ENCODE measurements at places on chromosomes 6 and 20.

DNA sequence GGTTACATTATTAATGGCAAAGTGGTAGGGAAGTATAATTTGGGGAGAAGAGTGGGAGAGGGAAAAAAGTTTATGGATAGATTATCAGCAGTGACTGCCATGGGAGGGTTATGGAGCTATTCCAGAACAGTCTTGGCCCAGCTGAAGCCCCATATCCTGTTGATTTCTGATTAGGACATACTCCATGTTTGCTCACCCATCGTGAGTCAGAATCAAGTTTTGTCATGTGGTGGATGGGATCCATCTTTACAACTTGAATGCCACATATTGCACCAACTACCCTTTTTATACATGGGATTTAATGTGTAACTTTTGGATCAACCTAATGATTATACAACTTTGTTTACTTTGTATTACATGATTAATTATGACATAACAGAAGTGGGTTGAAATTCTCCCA lies 217.0 kb downstream of the HAO1 start:
- DNase-seq, result no peak

- no peak for DNase-seq
Measured at GRCh38 chr6:73803562-73804241, 107.7 kb downstream of the CD109 start.

DNA sequence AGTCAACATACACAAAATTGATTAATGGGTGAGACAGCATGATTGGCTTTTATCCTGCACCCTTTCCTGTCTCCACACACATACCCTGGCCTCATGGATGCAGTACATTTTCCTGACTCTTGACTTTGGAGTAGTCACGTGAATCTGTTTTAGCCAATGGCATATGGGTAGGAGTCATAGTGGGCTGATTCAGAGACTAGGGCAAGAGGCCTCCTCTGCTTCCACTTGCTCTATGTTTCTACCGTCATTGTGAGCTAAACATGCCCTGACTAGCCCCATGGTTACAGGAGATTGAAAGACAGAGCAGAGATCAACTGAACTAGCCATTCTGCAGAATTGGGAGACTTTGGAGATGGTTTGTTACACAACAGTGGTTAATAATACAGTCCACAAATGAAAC lies 850.0 kb downstream of the DHX35 start:
- no peak for DNase-seq

DNA sequence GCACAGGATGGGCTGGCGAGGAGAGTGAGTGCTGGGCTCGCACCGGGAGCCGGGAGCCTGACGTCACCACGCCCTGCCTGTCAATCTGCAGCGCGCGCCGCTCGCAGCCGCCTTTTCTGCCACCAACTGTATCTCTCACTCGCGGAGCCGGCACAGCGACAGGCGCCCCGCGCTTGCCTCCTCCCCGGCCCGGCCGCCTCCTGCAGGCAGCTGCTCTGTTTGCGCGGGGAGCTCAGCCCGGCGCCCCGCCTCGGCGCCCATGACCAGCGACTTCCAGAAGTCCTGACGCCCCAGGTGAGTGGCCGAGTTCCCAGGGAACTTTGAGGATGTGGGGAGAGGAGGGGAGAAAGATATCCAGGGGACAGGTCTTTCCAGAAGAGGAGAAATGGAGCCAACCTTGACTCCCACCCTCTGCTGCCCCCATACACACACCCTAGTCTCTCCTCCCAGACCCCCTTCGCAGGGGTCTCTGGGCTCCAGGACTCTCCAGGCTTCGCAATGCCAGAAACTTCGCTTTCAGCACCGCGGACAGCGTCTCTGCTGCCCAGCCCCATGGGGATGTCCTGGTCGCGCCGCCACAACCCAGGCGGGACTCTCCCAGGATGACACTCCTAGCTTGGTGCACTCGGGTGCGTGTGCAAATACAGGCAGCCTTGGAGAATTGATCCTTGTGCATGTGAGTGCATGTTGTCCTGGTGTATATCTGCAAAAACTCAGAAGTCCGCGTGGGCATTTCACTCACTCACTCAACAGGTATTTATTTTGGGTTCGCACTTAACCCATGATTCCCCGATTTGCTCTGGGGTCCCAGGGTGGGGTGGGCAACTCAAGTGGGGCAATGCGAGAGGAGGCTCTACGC lies at the start of gene GPR6:
Gene GPR6 (plus strand): TSS at position 138 of the 859 bp plus-strand sequence. CDS start 802 bp downstream, outside the sequence.
- peak; percentile 5 for DNase-seq

DNA sequence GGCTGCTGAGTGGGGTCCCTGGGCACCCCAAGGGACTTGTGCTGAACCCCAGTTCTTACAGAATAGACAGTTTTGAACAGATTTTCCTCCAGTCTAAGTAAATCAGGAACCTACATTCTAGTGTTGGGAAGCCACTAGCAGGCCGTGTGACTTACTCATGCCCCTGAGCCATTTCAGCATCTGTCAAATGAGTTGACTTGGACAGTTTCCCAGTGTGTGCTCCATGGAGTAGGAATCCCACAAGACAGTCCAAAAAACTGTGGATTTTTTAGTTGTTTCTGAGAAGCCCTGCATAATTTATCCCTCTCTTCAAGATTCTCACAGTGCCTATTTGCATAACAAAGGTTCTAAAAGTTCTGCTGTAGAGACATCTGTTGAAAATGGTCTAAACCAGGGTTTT lies 2.1 kb downstream of the GABRR2 start:
- no peak for DNase-seq

DNA sequence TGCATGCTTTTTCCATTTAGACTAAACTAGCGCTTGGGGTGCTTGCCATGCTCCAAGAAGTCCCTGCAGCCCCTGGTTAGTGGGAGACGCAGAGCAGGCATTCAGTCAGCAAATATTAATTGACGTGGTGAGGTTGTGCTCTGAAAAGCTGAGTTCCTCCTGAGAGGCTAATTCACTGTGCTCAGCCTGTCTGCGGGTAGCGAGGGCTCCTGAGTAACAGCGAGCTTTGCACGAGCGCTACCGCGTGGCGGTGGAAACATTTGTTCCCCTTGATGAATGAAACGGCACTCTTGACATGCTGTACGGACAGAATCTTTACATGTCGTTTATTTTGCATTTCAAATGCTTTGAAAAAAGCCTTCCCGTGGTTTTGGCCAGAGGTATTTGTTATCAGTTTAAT lies 170.6 kb upstream of the AGPAT4 start:
- DNase-seq, result no peak

GRCh38 chr20:35561268-35561667 lies 19.4 kb downstream of the ERGIC3 start:
- DNase-seq, result no peak

- no peak for DNase-seq
Measured at GRCh38 chr6:109222848-109223247, 127.5 kb downstream of the CEP57L1 start.

DNA sequence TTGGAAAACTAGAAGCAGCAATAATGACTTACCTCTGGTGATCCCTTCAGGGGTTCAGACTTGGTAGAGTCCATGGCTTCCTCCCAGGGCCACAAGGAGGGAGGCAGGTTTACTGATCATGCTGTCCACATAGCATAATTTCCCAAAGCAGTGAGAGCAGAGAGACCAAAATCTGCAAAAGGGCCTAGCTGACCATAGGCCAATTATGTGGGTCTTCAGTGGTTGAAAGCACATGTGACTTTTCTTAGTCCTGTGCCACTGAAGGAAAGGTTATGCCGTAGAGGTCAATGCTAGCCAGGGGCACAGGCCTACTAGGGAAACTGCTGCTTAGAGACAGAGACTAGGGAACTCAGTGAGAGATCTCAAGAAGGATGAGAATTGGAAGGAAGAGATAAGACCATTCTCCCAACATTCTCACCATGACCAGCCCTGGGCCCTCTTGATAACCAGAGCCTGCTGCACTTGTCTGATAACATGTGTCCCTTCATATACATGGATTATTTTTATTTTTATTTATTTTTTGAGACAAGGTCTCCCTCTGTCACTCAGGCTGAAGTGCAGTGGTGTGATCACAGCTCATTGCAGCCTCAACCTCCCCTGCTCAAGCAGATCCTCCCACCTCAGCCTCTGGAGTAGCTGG lies 2.0 kb upstream of the GTPBP2 start:
- no peak for DNase-seq

DNA sequence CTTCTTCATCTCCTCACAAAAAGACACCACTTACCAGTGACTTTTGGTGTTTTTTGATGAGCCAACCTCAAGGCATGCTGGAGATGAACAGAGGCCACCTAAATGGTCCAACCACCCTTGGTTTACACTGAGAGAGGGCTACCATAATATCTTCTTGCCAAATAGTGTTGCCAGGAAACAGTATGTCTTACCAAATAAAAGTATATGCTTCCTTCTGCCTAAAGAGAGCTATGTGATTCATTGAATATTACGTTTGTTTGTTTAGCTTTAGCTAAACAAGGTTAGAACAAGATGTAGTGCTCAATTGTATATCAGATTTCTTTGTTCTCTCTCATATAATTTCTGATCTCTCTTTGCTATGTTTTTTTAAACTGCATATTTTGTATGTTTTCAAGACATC lies 40.6 kb upstream of the BMP6 start:
- DNase-seq, result no peak

- DNase-seq, result no peak
Measured at GRCh38 chr6:73929405-73929804, 233.4 kb downstream of the CD109 start.

GRCh38 chr20:18041462-18041861 lies 16.3 kb downstream of the OVOL2 start:
- DNase-seq, result no peak

- no peak for DNase-seq
Measured at GRCh38 chr6:127210725-127211124, 55.9 kb upstream of the RNF146 start.

- no peak for DNase-seq
Measured at GRCh38 chr6:2855061-2855519, 13.4 kb upstream of the SERPINB1 start.

- no peak for DNase-seq
Measured at GRCh38 chr20:50624351-50625016, 66.9 kb downstream of the RIPOR3 start.

DNA sequence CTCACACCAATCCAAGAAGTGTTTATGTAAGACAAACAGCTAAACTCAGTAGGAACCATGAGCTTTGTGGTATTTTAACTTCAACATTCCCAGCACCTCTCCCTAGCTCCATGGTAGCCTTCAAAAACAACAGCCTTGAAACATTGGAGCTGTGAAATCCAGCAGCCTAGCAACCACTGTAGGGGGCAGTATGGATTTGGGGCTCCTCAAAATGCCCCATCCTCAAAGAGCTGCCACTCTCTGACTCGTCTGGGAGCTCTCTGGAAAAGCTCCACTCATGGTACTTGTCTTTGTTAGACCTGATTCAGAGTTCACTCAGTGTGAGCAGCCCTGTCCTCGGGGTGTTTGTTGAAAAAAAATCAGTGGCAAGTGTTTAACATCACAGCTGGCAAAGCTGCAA lies 82.9 kb downstream of the KIF6 start:
- no peak for DNase-seq

- no peak for DNase-seq
Measured at GRCh38 chr6:142271476-142271875, 30.3 kb upstream of the ADGRG6 start.

DNA sequence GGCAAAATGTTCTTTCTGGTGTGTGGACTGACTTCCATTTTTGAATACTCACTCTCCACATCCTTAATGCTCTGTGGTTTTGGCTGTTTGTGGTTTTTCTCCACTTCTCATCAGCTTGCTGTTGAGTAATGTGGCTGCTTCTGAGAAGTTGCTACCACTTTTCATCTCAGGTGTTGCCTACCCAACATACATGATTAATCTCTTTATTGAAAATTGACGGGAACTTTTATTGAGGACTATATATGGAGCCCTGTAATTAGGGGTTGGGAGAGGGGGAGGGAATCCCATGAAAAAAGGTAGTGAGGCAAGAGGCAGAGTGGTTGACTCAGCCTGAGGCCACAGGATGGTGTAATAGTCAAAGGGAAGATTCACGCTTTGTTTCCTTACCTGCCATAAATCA lies 17.6 kb downstream of the IL22RA2 start:
- no peak for DNase-seq

DNA sequence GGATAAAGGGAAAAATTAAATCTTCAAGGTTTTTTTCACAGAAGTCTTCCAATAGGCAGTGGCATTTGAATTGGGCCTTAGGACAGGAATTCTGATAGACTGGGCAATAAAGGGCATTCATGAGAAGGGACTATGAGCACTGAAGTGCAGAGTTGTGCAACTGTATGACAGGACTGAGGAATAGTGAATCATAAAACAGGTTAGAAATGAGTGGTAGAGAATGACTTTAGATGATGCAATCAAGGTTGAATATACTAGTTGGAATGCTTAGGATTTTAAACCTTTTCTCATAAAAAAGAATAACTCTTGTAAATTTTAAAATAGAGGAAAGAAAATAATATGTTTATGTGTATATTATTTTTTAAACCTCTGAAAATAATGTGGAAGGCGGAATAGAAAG lies 944.7 kb downstream of the PHF3 start:
- DNase-seq, result no peak

Measured in stimulated activated CD4-positive, alpha-beta T cell treated with anti-CD3 and anti-CD28 coated beads, Interleukin-15, amount 100 ng/mL, for 1 hour (primary cell).